Heart left ventricle (tissue), 16 donors: ENCODE measurements at places on chromosomes 6 and 20. TPM values are rescaled to one million over a fixed set of nuclear protein-coding genes. Genes with fewer than 3 reads are reported as not detected.
A peak's percentile ranks its signal among the peaks of the same experiment; 100 is the strongest.

DNA sequence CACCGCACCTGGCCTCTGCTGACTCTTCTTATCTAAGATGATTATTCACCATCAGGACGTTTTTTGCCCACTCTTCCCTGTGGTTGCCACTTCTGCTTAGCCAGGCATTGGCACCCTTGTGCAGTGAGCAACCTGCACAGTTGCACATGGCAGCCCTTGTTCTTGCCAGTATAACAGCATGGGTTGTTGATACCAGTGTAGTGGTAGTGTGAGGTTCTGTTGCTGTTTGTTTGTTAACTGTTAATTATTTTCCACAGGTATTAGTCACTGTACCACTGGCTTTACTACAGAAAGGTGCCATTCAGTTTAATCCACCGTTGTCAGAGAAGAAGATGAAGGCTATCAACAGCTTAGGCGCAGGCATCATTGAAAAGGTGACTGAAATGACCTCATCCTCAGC lies 52.1 kb downstream of the DEK start:
- no peak for DNase-seq

DNA sequence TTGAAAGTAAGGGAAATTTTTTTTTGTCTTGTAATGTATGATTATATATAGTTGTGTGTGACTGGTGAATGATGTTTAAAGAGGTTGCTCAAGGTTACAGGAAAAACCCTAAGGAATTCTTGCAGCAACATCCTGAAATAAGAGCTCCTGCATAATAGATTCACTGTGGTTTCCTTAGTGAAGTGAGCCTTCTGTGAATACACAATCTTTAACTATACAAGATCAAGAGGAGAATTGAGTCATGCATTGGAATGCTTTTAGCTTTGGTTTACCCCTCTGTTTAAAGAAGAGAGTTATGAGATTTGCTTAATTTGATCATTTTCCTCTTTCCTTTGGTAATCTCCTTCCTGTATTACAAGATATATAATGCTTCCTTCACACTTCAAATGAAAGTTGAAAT lies 141.6 kb upstream of the EYA4 start:
- no peak for DNase-seq

DNA sequence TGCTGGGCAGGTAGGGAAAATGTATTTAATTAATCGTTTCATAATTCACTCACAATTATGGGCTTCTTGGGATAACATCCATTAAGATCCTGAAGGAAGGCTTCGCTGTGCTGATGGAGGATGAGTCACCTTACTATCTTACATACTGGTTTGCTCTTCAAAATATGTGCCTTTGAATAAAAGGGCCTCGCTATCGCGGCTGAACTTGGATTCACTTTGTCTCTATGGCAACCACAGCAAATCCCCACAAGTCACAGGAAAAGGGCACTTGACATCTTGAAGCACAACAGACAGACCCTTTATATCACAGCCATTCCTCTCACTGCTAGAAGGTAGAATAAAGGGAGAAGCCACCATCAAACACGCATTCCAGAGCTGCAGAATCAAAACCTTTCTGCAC lies 141.3 kb upstream of the MYLIP start:
- DNase-seq = no peak

- no peak for DNase-seq
These were observed 382.7 kb downstream of the UTRN start for GRCh38 chr6:144667532-144668503.

The BMP2 gene
- total RNA-seq = 3.3 TPM

GRCh38 chr6:50257322-50257721 lies 207.6 kb upstream of the DEFB112 start:
- no peak for DNase-seq

GRCh38 chr6:100305209-100305869 lies 159.4 kb downstream of the SIM1 start:
- no peak for DNase-seq

The SLC12A5 gene
- total RNA-seq = not detected

DNA sequence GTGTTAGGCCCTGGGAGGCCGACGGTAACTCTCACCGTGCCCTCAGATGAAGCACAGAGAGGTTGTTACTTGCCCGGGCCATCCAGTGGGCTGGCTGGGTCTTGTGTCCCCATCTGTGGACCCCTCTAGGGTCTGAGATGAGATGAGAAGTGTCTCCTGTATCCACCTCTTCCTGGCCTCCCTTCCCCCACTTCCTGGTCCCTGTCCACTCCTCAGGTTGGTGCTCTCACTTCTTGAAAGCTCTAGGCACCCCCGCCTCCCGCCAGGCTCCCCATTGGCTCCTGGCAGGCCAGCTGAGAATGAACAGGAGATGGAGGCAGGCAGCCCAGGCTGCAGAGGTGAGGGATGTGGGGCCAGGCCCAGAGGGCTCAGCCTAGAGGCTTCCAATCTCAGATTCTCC lies 1.5 kb downstream of the MMP24OS start:
- DNase-seq = no peak

The GSS gene
- 38.1 TPM for total RNA-seq

DNA sequence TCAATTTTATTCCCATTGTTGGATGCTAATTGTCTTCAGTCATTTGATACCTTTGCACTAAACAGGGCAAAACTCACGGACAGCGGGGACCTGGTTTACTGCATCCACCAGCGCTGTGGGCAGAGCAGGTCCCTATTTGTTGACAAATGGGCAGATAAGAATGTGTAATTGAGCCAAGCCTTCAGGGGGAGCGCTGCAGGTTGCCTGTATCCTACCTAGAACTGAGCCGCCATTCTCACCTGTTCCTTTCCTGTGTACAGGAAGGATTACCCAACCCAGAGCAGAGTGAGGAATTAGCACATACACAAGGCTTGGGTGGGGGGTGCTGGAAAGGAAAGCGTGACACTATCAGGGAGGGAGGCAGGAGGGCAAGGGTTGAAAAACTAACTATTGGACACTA lies 89.1 kb upstream of the FOXA2 start:
- no peak for DNase-seq

DNA sequence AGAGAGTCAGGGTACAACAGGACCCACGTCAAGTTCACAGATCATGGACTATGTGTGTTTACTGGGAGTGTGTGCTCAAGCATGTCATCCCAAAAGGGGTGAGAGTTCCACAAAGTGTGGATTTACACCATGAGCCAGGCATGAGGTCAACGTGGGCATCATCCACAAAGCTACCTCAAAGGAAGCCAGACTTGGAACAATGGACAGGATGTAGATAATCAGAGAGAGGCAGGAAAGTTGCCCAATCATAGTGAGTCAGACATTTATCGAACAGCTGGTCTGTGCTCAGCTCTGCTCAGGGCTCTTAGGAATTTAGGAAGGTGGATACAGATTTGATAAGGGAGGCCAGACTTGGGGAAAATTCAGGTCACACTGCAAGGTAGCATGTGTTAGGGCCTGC lies 317.2 kb upstream of the CDYL start:
- DNase-seq = no peak

- no peak for DNase-seq
These were observed 41.7 kb upstream of the NXT1 start for GRCh38 chr20:23308908-23309307.

The RNF182 gene
- total RNA-seq = not detected

DNA sequence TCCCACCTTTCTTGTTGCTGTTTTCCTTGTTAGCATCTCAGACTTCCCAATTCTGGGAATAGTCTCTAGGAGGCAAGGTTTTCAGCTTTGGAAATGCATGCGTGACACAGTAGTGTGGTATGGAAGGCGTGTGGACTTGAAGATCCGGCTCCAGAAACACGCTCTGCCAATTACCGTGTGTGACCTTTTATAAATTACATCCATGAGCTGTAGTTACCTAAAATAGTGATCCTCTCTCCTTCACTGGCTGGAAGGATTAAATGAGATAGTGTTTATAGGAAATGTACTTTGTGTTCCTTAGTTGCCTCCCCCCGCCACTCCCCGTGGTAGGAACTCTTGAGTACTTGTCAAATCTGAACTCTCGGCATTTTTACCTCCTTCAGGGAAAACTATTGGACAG lies 13.0 kb downstream of the E2F3 start:
- no peak for DNase-seq

DNA sequence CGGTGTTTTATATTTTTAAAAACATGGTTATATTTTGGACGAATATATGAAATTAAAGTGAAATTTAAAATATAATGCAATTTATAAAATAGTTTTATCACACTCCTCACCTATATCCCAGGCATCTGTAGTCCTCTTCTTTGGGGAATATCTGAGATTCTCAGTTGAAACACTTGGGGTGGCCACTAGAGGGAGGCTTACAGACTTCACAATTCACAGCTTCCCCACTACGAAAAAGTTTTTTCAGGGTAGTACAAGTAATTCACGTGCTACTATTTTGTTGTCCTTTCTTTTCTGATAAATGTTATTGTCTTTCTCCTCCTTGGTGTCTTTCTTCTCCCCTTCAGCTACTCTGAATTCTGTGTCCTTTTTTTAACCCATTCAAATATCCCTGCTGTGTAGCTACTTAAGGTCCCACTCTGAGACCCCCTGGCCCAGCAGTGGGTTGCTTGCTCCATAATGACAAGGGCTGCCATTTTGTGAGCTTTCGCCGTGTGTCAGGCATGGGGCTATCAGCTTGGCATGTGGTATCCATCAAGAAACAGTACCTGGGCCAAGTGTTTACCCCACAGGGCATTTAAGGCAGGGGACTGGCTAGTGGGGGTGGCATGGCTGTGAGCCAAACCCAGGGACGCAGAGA lies 43.6 kb upstream of the PHACTR3 start:
- DNase-seq = no peak

The C2 gene
- total RNA-seq = 4.0 TPM

The DNAH8 gene
- total RNA-seq = 0.50 TPM

GRCh38 chr20:20276811-20277530 lies 90.9 kb upstream of the INSM1 start:
- DNase-seq = peak; percentile 55
